HFFc6 (cell line): ENCODE measurements at places on chromosomes 5 and 9. TPM values are rescaled to one million over a fixed set of nuclear protein-coding genes. Genes with fewer than 3 reads are reported as not detected.

The C9 gene
- total RNA-seq, result 0.16 to 0.18 TPM (median 0.17 TPM) in 3 replicates

DNA sequence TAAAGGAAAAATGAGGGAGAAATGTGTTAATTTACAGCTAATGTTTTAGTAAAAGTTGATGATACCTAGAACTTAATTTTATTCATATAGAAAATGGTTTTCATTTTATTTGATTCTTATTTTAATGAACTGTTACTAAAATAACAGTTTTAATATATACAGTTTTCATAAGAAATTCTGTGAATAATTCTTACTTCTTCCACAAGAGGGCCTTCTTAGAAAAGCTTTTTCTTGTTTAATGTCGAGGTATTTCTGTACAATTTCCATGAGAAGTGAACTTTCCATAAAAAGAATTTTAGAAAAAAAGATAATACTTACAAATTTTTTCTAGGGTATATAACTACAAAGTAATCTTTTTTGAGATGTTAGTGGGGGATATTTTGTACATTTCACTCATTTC lies 73.9 kb downstream of the KLF9 start:
- DNase-seq, result peak; percentile 24

DNA sequence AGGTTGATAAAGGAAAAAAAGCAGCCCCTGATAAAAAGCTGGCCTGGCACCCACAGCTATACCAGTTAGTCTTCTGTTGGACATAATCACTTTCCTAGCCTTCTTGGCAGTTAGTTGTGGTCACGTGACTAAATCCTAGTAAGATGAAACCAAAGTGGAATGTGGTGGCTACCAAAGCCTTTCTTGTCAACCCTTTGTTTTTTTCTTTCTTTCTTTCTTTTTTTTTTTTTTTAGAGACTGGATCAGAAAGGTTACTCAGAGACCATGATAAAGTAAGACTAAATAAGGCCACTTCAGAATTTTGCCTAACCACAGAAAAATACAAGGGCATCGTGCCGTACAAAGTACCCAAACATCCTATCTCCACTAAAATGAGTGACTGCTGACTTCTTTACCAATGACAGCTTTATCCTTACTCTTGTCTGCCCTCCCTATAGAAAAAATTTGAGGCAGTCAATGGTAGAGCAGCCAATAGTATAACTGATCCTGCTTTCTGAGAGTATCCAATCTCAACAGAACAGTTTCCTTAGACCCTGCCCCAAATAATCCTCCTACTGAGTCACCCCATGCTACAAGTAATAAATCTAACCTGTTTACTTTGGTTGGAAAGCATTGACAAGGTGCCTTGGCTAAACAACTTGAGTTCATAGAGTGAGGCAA lies 14.2 kb upstream of the KIF27 start:
- peak; percentile 81 for DNase-seq

- peak; percentile 91 for DNase-seq
These were observed 107.4 kb downstream of the LMNB1 start for GRCh38 chr5:126884269-126884819.
